ENCODE measurements at places on chromosomes 6 and 20.

DNA sequence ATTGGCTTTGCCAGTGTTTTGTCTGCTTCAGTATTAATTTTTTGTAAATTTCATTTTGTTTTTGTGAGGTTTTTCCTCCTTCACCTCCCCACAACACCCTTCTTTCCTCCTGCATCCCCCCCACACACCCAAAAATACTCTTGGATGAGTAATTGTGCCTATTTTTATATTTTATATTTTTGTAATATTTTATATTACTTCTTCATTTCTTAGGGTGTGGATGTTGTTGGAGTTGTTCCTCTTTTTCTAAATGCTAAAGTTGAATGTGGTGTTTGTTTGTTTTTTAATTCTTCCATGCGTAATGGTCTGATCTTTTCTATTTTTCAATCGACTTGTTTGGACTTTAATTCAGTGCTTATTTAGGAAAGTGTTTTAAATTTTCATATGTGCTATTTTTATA, 420.5 kb upstream of the SOX4 start:
- no peak for DNase-seq

DNA sequence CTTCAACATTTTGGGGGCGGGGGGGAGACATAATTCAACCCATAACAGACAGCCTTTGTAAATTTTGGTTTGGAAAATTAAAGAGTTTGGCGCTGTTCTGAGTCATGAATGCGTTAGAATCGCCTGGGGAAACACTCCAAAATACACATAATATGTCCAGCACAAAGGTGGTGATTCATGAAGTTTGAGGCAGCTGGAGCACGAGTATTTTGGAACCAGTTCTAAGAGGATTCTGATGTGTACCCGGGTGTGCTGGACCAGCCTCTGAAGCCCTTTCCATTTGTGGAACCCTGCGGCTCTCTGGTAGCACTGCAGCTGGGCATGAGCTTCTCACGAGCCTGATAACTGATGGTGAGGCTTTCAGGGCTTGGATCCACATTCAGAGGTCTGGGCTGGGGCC, 4.7 kb downstream of the GMPR start:
- no peak for DNase-seq

GRCh38 chr6:15434823-15435380, 189.0 kb downstream of the JARID2 start:
- DNase-seq = no peak

DNA sequence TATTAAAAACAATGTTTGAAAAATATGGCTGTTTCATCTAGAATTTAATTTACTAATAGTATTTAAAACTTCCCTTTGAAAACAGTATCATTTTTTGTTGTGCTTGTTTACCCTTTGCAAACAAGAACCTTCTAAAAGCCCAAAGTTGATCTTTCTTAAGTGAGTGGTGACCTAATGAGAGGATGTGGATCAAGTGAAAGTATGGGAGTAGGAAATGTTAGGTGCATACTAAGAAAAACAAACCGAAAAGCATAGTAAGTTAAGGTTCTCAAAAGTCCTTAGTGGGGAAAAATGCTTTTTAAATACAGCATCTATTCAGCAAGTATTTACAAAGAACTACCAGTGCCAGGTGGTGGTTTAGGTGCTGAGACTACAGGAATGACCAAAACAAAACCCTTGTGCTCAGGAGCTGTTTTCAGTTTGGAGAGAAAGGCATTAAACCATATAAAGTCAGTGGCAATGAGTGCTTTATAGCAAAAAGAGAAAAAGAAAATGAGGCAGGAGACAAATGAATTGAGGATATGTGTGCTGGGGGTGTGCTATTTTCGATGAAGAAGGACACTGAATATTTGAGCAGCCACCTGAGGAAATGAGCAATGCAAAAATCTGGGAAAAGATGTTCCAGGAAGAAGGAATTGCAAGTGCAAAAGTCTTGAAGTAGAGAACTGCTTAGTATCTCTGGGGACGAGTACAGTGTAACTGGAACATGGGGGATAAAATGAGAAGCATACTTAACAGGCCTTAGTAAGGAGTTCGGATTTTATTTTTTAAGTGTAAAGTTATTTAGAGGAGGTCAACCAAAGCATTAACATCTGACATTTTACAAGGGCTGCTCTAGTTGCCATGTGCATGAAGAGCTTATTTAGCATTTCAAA, 24.0 kb downstream of the RNF146 start:
- no peak for DNase-seq

DNA sequence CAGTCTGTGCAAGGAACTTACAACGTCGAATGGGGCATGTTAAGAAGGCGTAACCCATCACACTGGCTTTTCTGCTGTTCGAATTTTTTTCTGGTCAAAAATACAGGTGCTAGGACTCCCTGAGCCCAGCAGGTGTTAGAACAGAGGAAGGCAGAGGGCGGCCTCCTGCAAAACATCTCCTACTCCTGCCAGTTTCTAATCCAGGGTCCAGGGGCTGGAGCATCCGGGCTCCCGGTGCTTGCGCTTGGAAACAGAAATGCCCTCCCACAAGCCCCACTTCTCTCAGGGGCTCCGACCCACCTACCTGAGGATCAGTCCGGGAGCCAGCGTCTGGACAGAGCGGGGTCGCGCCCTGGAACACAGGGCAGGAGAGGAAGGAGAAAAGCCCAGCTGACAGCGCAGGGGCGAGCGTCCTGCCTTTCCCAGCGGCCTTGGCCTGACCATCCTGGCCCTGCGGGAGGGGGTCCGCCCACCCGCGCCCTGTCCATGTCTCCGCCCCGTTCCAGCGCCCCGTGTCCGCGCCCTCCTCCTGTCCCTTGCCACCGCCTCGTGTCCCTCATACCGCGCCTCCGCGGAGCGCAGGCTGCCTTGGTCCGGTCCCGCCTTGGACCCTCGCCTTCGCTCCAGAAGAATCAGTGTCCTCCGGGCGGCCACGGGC, 14.8 kb upstream of the LPA start:
- no peak for DNase-seq

DNA sequence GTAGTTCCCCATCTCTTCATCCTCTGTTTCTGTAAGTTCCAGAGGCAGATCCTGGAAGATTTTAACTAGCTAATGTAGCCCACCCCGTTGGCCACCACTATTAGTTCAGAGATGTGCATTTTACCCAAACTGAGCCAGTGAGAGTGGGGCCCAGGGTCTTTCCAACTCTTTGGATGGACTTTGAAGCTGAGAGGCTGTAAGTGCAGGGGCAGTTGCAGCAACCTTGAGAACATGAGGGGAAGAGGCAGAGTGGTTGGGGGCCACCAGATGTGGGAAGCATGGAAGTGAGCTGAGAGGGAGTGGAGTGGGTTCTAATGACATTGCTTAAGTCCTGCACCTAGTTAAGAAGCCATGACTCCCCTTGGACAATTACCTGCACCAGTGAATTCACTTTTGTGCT, 72.2 kb downstream of the CDH26 start:
- no peak for DNase-seq

DNA sequence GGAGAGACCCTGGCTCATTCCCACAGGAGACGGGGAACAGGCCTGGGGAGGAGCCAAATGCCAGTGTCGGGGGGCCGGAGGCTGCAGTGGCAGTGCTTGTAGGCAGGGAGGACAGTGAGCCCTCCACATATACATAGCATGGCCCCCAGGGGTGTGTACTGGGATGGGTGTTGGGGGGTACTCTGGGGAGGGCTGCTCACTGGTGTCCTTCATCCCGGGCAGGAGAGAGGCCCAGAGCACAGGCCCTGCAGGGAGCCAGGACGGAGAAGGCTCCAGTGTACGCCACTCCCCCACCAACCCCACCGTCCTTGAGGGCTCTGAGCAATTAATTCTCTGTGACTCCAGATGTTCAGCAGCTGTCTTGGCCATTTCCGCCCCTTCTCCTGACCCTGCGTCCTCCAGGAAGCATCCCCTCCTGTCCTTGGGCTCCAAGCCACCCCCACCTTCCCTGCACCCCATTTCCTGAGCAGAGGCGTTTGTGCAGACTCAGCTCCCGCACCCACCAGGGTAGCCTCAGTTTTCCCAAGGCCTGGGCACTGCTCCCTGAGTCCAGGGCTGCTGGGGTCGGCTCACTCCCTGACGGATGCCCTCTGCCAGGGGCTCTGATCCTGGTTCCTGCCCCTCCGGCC, 3.4 kb upstream of the ABHD16B start:
- DNase-seq = no peak

GRCh38 chr20:57927376-57927775, 217.6 kb upstream of the PMEPA1 start:
- DNase-seq = no peak

DNA sequence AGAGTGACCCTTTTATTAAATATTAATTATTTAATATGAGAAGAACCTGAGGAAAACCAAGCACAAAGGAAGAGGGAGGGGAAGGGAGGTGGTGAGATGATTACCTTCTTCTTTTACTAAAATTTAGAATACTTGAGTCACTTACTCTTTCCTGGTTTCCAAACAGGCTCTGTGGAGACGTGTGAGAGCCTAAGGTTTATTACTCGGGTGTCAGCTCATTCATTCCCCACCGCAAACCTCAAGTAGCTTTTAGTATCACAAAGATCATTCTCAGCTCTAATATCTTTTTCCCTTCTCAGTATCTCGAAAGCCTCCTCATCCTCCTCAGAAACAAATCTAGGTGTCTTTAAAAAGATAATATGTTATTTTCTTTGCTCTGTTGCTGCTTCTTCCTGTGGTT, 497.2 kb upstream of the JARID2 start:
- DNase-seq = no peak

DNA sequence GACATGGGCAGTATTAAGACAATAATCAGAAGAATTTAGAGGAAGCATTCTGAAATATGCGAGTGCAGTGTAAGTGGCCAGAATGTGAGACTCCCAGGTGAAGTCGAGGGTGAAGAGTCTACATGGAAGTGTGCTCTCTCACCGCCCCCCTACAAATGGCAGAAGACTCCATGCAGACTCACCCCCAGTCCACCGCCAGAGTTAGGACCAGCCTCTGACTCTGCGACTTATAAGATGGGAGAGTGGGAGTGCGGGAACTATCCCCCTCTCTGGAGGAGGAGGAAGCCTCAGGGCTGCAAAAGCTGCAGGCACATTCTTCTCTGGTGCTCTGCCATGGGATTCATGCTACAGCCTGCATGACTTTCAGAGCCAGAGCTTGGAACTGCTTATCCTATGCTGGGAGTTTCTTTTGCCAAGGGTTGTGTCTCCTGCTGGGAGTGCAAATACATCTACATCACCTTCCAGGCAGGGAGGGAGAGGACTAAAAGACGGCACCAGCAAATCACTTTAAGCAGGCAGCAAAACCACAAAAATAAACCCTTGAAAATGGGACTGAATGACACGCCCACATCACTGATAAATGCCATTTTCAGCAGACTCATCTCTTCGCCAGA, 206.7 kb upstream of the SULF2 start:
- DNase-seq = peak; percentile 46

GRCh38 chr6:159594750-159595117, 98.3 kb downstream of the SOD2 start:
- DNase-seq = no peak

DNA sequence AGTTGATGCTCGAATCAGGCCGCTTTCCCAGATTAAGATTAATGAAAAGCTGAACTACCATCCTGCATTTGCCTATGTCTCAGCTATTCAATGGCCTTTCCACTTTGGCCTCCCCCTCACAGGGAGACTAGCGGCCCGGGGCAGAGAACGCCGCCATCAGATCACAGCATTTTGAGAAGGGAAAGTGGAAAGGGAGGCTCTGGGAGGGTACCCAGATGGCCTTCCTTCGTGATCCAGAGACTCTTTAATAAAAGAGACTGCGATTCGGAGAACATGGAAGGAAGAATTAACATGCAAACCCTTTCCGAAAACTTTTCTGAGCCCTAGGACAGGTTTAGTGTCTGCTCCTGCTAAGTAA, 533 bp downstream of the MRPS18A start:
- DNase-seq = no peak
